HepG2 (cell line): ENCODE measurements at places on chromosomes 3 and 15. TPM values are rescaled to one million over a fixed set of nuclear protein-coding genes. Genes with fewer than 3 reads are reported as not detected.

Gene RIOX2
- total RNA-seq = 43.3 and 52.5 TPM in 2 replicates

Gene CADPS
- total RNA-seq = not detected in 2 replicates

Gene GRAMD2A
- 0.32 TPM in 1 of 2 replicates, not detected in the other for total RNA-seq

Gene LDHAL6B
- not detected in 2 replicates for total RNA-seq

Gene LSMEM2
- 0.07 TPM in 1 of 2 replicates, not detected in the other for total RNA-seq

Gene ZNF501
- 2.8 and 4.1 TPM in 2 replicates for total RNA-seq

GRCh38 chr3:189096092-189096491 lies 75.7 kb upstream of the TPRG1 start:
- H3K27me3 ChIP-seq = no peaks in the 10 kb centered on the region; the same call in 1 of the 2 replicates
- H3K4me1 ChIP-seq = no peaks in the 10 kb centered on the region
- H3K4me3 ChIP-seq = no peak overlapping the region
- H3K27ac ChIP-seq = no peak overlapping the region

DNA sequence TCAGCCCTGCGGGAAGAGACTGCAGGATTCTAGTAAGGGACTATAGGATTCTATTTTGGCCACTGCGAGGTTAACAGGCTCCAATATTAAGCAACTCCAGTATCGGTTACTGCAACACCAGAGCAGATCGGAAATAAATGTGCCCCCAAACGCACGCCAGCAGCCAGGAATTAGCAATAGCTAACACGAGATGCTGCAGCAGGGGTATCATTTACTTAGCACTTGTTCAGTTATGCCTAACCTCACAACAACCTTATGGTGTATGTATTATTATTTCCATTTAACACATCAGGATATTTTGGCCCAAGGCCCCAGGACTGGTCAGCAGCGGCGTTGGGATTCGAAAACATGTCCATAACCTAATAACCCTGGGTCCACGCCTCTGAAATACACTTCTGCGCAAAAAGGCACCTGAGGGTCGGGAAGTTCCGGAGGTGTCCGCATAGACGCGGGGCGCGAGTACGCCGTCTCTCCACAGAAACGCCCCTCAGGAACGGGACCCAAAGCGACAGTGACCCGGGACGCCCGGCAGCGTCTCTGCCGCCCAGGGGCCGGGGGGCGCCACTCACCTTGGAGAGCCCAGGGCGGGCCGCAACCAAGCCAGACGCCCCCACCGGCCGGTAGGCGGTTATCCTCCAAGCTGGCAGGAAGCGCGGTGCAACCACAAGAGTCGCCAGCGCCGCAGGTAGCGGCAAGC lies 681 bp downstream of the PIK3CB start:
- no peaks in the 10 kb centered on the region for H3K36me3 ChIP-seq
- H3K27ac ChIP-seq = peak overlapping the region; percentile 95
- DNase-seq = peak; percentile 68
- peaks cover 37% of the 10 kb centered on the region for H3K4me1 ChIP-seq

- H3K27ac ChIP-seq = no peak overlapping the region
- no peak overlapping the region for H3K4me3 ChIP-seq
- no peaks in the 10 kb centered on the region for H3K4me1 ChIP-seq
- H3K36me3 ChIP-seq = no peaks in the 10 kb centered on the region
Observed at GRCh38 chr3:16088496-16088895, 86.0 kb upstream of the GALNT15 start.

DNA sequence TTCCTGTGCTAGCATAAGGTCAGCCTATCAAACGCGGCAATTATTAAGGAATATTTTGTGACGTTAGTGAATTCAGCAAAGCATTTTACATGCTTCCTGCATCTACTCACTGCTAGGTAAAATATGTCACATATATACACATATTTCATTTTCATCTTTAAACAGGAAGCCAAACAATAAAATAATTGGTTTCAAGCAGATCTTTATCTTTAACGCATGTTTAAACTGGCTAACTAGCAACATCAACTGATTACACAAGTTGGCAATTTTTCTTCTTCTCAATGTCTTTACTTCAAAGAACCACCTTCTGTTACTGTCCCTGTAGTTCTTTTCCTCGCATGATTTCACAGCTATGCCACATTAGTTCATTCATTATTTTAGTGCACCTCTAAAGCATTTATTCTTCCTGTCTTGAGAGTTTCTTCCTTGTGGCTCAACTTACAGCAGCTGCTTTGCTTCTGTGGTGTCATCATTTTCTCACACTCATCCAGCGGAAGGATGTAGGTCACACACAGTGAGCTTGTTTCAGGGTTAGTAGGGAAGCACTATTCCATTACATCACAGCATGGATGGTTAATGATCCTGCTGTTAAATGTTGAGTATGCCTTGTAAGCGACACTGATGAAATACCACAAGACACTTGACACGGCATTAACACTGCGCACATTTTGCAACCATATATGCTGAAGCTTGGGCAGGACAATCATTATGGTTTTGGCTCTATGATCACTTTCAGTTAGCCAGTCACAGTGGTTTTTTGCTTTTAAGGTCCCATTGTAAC lies 2.3 kb upstream of the BCHE start:
- no peaks in the 10 kb centered on the region for H3K27me3 ChIP-seq
- no peak for DNase-seq
- H3K4me3 ChIP-seq = no peak overlapping the region
- H3K4me1 ChIP-seq = no peaks in the 10 kb centered on the region
- H3K27ac ChIP-seq = no peak overlapping the region

GRCh38 chr3:27971600-27971999 lies 249.5 kb upstream of the EOMES start:
- H3K27ac ChIP-seq = no peak overlapping the region
- no peak overlapping the region for H3K4me3 ChIP-seq
- H3K4me1 ChIP-seq = no peaks in the 10 kb centered on the region
- DNase-seq = no peak
- no peaks in the 10 kb centered on the region for H3K36me3 ChIP-seq

DNA sequence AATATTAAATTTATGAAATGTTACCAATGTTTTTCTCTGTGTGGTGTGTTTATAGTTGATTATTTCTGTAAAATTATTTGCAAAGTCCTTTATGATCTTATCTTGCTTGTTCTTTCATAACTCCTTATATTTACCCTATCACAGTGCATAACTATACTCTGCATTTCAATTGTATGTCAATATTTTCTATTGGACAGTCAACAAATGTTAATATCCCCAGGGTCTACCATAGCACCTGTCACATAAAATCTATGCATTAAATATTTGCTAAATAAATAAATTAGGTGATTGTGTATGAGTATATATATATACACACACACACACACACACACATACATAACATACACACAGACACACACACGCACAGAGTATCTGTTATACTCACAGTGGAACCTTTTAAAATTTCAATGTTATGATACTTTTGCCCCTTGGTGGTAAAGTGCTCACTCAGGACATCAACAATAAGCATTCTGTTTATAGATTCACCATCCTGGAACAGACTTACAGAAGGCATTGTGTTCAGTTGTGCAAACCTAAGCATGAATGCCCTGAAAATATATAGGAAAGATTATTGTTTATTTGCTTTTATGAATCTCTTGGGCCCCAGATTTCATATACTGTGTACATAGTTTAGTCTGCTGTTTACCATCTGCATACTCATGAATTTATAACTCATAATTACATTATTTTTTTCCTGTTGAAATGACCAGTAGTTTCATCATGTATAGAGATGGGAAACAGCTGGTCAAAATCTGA lies 443.7 kb downstream of the EPHA6 start:
- H3K4me3 ChIP-seq = no peak overlapping the region
- DNase-seq = no peak
- H3K27ac ChIP-seq = no peak overlapping the region
- H3K4me1 ChIP-seq = no peaks in the 10 kb centered on the region

DNA sequence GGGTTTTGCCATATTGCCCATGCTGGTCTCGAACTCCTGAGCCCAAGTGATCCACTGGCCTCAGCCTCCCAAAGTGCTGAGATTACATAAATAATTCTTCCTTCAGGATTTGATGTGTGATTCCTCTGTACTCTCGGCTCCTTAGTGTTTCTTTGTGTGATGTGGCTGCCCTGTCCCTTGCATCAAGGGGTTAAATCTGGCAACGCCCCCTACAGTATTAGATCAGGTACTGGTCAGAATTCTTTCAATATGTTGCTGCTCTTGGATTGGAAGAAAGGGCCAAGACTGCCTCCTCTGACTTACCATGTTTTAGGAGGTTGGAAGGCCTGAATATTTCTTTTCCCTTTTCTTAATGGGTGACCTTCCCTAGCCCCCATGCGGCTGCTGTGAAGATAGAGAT lies 390.6 kb upstream of the WNT5A start:
- H3K4me1 ChIP-seq = no peaks in the 10 kb centered on the region
- no peaks in the 10 kb centered on the region for H3K27me3 ChIP-seq
- no peaks in the 10 kb centered on the region for H3K36me3 ChIP-seq
- no peak overlapping the region for H3K27ac ChIP-seq
- no peak for DNase-seq

GRCh38 chr3:169478566-169479313 lies 184.8 kb downstream of the MECOM start:
- no peak overlapping the region for H3K4me3 ChIP-seq
- H3K4me1 ChIP-seq = no peaks in the 10 kb centered on the region
- H3K27ac ChIP-seq = no peak overlapping the region
- no peak for DNase-seq

DNA sequence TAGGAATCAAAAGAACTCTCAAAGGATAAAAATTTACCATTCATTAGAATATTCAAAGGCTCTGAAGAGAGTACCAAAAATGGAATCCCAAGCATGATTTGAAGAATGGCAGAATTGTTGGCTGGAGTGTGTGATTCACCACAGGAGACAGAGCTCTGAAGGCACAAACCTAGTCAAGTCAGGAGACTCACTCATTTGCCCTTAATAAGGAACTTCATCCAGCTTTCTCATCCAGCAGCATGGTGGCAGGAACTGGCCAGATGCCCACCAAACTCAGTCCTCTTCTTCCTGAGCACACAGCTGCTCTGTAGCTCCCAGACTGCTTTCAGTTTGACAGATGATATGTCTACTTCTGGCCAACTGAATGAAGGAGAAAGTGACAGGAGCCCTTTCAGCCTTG lies 16.5 kb upstream of the HEG1 start:
- no peaks in the 10 kb centered on the region for H3K36me3 ChIP-seq
- H3K27me3 ChIP-seq = no peaks in the 10 kb centered on the region
- no peak overlapping the region for H3K27ac ChIP-seq
- H3K4me3 ChIP-seq = no peak overlapping the region
- no peak for DNase-seq
- H3K4me1 ChIP-seq = peaks cover 5% of the 10 kb centered on the region; the same call in 1 of the 2 replicates

DNA sequence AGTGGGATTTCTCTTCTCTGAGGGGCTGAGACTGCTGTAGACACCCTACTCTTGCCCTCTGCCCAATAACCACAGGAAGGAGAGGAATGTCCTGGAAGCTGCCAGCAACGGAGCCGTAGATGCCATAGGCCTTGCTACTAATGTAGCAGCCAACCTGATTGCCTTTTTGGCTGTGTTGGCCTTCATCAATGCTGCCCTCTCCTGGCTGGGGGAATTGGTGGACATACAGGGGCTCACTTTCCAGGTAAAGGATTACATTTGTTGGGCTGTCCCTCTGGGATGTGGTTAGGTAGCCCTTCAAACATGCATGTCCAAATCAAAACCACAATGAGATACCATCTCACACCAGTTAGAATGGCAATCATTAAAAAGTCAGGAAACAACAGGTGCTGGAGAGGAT lies 16.1 kb downstream of the SLC28A2 start:
- peak; percentile 30 for DNase-seq
- H3K4me1 ChIP-seq = peaks cover 10% of the 10 kb centered on the region
- no peaks in the 10 kb centered on the region for H3K27me3 ChIP-seq
- no peaks in the 10 kb centered on the region for H3K36me3 ChIP-seq
- H3K4me3 ChIP-seq = no peak overlapping the region

- no peak for DNase-seq
Observed at GRCh38 chr15:76483752-76484151, 147.2 kb downstream of the ISL2 start.

DNA sequence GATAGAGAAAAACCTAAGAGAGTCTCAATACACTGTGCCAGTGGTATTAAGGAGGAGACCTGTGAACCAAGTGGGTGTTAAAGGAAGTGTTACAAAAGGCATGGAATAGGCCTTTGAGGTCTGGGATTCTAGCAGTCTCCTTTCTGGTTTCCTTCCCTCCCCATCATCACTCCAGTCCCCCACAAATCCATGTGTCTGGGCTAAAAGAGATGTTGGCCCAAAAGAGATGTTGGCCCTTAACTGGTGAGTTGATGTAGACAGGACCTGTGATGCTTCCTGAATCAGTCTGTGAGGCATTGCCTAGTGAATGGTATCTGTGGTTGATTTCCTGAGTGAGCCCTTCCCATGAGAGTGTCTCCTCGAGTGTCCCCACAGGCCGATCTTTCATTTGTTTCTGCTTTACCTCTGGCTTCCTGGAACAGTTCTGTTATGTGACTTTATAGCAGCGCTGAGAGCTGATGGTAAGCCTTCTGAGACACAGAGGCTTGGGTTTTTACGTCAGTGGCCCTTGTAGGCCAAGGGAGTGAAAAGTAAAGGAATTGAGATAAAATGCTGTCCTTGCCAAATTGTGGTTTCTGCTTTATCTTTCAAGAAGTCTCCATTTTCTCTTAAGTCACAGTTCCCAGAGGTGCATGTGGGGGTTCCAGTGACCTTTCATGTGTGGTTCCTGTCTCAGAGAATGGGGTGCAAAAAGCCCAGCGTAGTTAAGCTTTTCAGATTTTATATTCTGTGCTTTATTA lies 87.8 kb downstream of the KLHL25 start:
- H3K27me3 ChIP-seq = no peaks in the 10 kb centered on the region
- DNase-seq = no peak
- H3K4me1 ChIP-seq = peaks cover 41% of the 10 kb centered on the region
- no peaks in the 10 kb centered on the region for H3K36me3 ChIP-seq

- H3K27me3 ChIP-seq = no peaks in the 10 kb centered on the region; the same call in 1 of the 2 replicates
- no peak overlapping the region for H3K4me3 ChIP-seq
- H3K36me3 ChIP-seq = no peaks in the 10 kb centered on the region
- H3K4me1 ChIP-seq = no peaks in the 10 kb centered on the region
Observed at GRCh38 chr3:84998545-84998944, 39.8 kb downstream of the CADM2 start.

DNA sequence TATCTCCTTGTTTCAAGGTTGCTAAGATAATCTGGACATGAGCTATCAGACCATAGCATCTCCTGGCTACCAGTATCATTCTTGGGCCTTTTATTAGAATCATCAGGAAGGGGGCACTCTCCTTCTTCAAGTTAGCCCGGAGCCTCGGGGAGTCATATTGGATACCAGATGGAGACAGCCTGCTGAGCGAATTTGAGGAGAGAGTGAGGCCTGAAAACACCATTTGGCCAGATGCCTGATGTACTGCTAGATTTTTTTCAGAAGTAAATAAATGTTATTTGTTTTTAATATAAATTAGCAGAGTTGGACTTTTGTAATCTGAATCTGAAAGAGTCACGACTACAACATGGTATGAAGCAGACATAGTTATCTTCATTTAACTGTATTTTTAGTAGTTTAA lies 848.6 kb downstream of the IGSF11 start:
- no peak for DNase-seq
- H3K27ac ChIP-seq = no peak overlapping the region
- H3K36me3 ChIP-seq = no peaks in the 10 kb centered on the region
- H3K4me3 ChIP-seq = no peak overlapping the region
- no peaks in the 10 kb centered on the region for H3K27me3 ChIP-seq

GRCh38 chr3:194204042-194204987 lies 68.4 kb downstream of the HES1 start:
- no peaks in the 10 kb centered on the region for H3K36me3 ChIP-seq
- H3K4me1 ChIP-seq = no peaks in the 10 kb centered on the region
- H3K4me3 ChIP-seq = no peak overlapping the region
- no peak overlapping the region for H3K27ac ChIP-seq
